ENCODE measurements at places on chromosomes 12 and 14.

DNA sequence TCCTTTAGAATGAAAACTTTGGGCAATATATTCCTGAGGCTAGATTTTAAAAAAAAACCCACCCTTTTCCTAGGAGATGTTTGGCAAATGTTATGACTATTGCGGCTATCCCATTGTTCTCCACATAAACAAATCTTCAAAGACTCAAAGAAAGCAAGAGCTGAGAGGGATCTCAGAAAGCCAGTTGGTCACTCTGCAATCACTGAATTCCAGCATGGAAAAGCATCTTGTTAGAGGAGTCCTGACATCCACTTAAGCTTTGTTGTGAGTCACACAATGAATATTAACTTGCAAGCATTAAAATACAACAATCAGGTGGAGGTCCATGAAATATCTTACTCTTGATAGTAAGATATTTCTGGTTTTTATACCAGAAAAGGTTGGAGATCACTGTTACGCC is 11.0 kb upstream of the PTPRB start:
- no peak for DNase-seq

DNA sequence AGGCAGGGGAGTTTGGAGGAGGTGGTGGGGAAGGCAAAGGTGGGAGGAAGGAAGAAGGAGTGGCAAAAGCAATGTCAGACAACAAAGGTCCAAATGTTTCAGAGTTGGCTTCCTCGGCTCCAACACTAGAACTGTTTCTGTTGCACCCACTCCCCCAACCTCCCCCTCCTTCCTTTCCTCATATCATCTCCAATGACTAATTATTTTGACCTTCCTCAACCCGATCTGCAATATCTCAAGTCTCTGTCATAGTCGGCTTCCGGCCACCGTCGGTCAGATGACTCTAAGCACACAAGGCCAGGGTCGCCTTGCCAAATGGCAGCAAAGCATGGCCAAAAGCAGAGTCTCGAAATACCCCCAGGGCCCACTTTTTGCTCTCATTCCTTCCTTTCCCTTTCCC is 637.0 kb upstream of the TBX3 start:
- DNase-seq, result no peak

DNA sequence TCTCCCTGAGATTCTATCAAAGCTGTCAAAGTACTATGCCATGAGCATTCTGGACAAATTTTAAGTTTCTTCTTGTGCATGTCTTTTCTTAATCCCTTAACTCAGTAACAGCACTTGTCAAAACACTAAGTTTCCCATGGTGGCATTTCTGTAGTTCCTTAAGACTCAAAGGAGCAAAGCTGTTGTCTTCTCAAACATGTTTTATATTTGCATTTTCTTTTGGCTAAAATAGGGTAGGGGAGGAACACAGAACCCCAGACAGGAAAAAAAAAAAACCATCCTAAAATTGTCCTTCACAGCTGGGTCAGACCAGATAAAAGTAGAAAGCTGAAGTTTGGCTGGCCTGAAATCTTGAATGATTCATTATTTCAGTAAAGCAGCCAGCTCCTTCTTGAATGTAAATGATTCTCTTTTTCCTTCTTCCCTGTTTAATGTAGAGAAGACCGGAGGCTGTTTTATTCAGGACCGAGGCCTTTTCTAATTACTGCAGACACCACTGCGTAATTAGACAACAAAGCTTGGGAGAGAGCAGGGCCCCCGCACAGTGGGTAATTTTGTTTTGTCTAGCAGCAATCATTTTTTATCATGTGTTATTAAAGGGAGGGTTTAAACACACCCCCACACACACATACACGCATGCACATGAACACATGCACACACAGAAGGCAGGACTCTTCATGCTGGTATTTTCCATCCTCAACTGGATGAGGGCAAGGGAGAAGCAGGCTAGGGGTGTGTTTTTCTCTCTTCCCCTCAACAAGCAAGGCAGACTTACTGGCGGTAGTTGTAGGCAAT is 51.0 kb downstream of the PAH start:
- no peak for DNase-seq

- DNase-seq, result no peak
These were observed 4.0 kb downstream of the NAB2 start for GRCh38 chr12:57092876-57093414.

- DNase-seq, result no peak
These were observed 29.1 kb downstream of the MTHFD1 start for GRCh38 chr14:64417055-64417770.

DNA sequence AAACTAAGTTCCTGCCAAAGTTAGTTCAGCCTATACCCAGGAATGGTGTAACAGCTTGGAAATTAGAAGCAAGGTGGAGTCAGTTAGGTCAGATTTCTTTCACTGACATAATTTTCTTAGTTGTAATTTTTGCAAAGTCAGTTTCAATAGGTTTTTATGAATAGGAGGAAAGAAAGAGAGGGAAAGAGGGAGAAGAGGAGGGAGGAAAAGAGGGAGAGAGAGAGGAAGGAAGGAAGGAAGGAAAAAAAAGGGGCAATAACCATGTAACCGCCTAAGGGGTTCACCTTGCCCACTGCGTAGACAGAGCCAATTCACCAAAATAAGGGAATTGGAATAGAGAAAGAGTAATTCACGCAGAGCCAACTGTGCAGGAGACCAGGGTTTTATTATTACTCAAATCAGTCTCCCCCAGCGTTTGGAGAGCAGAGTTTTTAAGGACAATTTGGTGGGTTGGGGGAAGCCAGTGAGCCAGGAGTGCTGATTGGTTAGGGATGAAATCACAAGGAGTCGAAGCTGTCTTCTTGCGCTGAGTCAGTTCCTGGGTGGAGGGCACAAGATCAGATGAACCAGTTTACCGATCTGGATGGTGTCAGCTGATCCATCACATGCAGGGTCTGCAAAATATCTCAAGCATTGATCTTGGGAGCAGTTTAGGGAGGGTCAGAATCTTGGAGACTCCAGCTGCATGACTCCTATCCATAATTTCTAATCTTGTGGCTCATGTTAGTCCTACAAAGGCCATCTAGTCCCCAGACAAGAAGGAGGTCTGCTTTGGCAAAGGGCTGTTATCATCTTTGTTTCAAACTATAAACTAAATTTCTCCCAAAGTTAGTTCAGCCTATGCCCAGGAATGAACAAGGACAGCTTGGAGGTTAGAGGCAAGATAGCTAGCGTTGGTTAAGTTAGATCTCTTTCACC is 126.0 kb upstream of the AMIGO2 start:
- no peak for DNase-seq

- no peak for DNase-seq
These were observed at the start of gene CLEC6A for GRCh38 chr12:8455727-8456360. Gene CLEC6A, plus strand, starts transcription at chr12:8455962. Its CDS starts 150 bp downstream, at chr12:8456112.

Measured in HL-60 (cell line).